Hippocampal formation (tissue), 2 donors: ENCODE measurements at places on chromosomes 5 and 9.

DNA sequence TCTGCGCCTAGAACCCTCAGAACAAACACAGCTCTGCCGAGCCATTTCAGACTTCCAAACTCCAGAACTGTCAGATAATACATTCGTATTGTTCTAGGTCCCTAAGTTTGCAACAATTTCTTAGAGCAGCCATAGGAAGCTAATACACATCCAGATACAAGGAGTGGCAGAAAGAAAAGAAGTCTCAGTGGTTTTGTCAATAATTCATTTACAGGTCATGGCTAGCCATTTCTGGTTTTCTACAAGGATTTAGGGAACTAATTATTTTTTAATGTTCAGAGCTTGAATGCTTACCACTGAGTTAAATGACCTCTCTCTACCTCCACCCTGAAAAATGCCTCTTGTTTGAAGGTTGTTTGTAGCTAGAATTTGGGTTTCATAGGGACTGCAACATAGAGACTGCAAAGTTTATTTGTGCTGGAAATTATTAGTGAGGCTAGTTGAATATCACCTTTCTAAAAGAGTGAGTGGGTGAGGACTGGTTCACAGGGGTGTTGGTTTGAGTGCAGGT, 15.5 kb upstream of the ERMP1 start:
- no peak for DNase-seq

DNA sequence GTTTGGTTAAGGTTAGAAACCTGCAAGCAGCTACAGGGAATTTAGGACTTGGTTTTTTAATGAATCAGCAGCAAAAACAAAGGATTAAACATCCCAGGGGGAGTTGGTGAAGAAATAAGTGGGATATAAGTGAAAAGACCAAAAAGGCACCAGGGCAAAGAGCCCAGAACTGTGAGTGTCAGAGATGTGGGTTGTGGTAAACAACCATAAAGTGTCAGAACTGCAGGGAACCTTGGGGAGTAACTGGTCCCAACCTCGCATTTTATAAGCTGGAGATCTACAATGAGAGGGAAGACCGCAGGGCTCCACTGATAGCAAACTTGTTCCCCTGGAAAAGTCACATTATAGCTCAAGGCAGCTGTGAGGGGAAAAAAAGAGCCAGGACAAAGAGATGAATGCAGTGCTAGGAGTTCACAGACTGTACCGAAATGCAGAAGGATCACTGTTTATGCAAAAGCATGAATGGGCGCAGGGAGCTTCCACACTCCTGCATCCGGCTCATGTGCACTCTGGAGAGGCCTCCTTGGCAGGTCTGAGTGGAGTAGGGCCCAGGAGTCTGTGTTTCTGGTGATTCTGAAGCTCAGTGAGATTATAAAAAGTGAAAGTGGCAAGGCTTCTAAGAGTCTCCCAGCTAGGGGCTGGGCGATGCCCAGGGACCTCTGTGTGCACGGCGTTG, 156.3 kb downstream of the GOLPH3 start:
- DNase-seq = peak; percentile 4

DNA sequence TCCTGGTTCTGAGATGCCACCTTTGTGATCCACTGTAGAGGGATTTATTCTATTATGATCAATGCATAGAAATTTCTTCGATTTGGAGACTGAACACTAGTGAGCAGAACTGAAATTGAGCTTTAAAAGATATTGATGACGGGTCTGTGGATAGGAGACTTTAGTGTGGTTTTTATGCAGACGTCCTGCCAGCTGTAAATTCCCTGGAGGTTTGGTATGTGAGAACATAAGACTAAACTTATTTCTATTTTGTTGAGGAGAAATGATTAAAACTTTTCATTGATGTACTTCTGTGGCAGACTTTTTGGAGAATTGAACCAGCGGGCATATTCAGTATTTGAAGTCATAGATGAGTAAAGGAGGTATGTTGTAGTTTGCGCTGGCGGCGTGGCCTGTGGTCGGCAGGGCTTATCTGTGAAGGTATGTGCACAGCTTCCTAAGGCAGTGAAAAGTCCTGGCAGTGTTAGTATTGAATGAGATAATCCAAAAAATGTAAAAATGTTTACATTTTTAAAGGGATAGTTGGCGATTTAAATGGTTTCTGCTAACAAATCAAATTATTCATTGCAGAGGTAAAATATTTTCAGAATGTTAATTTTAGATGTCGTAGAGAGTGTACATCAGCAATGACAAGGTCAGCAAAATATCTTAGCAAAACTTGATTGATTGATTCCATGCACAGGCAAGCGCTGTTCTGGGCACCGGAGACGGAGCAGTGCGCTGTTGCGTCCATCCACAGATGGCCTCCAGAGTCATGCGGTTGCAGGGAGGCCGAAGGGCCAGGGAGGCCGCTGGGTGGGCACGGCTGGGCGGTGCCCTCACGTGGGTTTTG, 20.4 kb downstream of the TENT4A start:
- no peak for DNase-seq

GRCh38 chr9:109717342-109717741, 62.7 kb upstream of the PALM2AKAP2 start:
- DNase-seq = no peak

DNA sequence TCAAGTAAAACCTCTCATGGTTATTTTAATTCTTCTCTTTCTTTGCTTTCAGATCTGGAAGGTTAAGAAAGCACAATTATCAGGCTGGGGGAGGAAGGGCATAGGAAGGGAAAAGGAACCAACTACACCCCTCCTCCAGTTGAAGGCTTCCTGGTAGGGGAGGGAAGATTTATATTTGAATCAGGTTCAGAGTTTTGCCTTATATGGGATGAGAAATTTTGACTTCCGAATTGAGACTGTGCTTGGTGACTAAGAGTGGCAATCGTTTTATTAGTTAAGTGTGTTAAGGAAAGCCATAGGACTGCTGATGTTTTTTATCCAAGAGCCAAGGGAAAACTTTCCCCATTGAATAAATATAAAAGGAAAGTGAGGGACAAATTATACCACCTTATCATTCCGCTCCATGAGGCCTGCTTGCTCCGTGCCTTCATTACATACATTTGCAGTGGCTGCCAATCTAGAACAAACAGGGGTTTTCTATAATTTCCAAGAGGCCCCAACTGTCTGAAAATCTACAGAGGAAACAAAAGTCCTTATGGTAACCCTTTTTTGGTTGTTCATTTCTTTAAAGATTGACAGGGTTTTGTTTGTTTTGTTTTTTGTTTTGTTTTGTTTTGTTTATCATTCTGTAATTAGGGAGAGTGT, 115.7 kb upstream of the EPB41L4A start:
- DNase-seq = no peak

DNA sequence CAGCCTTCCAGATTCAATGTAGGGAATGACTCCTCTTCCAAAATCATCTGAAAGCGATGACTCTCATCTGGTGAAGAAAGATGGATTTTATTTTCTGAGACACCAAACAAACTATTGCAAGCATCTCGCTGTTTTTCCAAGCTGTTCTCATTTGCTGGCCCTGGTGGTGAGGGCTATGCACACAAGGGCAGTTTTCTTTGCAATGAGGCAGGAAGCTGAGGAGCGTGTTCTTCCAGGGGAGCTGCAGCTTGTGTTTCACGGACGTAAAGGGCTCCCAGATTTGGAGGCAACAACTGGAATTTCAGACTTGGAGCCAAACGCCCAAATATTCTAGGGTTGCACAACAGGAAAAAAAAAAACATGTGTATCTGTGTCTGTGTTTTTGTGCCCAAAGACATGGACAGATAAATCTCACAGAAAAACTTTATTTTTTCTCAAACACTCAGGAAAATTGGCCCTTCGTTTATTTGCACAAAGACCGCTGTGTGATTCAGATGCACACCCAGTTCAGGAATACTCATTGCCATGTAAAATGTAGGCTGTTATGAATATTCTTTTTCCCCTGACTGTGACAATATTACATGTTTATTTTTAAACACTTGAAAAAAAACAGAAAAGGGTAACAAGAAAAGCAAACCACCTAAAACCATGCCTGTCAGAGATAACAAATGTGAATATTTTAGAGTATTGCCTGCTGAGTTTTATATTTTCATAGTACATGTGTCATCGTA, 151.3 kb downstream of the GAS1 start:
- no peak for DNase-seq

DNA sequence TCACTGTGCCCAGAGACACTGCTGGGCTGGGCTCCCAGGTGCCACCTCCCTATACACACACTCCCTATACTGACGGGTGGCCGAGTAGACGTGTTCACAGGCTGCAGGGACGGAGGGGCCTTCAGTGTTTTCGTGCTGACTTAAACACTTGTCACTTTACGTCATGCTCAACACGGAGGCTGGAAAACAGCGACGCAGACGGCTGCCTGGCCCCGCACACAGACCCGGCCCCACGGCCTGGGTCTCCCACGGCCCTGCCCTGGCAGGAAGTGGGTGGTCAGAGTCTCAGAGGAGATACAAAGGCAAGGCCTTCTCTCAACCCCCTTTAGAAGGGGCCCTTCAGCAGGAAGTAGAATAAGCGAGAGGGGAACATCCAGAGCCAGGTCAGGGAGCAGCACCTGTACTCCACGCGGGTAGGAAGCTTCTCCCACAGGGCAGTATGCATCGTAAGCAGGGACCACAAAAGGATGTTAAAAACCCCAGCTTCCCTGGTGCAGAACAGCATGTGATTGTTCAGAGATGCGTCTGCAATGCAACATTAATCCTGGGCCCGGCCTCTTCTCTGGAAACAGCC, 11.9 kb upstream of the TBC1D9B start:
- DNase-seq = no peak

GRCh38 chr5:15951550-15951949, 228.0 kb downstream of the MARCHF11 start:
- no peak for DNase-seq

GRCh38 chr9:126842977-126843799, 17.3 kb upstream of the ZBTB34 start:
- DNase-seq = peak; percentile 57

- no peak for DNase-seq
These were observed 63.5 kb downstream of the CEMIP2 start for GRCh38 chr9:71704796-71705195.

- DNase-seq = no peak
These were observed 1095.7 kb upstream of the DMAC1 start for GRCh38 chr9:8895106-8895860.

- DNase-seq = no peak
These were observed 156.2 kb downstream of the PPP2R2B start for GRCh38 chr5:146722361-146722779.

DNA sequence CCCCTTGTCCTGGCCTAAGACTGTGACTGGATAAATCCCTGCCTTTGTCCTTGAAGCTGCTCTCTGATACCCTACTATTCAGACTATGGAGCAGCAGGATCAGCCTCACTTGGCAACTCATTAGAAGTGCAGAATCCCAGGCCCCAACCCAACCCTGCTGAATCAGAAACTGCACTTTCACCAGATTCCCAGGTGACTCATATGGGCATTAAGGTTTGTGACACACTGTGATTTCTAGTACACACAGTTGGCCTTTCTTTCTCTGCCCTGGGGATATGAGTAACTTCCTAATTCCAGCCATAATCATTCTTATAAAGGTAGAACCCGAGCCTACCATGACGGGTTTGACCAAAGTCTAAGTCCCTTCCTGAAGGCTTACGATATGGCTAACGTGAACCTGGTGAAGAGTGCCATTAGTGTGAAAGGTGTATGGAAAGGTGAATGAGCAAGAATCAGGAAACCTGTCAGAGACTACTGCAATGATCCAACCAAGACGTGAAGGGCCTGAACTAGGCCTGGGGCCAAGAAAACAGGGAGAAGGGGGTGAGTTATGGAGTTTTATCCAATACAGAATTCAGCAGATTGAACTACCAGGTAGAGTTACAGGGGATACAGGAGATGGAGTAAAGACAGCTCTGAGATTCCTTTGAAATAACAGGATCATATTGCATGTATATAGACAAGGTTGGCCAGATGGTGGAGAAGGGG, 533.0 kb downstream of the BNC2 start:
- no peak for DNase-seq

DNA sequence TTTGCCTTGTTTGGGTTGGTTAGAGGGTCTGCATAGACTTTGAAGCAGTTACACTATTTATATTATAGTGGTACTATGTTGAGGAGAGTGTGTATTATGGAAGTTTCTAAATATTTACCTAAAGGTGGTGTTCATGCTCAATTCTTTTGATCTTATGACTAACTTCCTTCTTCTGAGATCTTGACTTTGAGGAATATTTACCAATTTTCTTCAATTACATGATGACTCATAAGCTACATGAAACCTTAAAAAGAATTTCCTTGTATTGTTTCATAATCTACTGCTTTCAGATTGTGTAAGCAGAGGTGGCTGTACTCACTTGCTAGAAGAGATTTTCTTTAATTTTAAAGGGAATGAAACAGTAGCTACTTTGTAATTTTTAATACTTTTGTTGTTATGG, 276.1 kb downstream of the TAF11L14 start:
- DNase-seq = no peak

- DNase-seq = no peak
These were observed 7.6 kb upstream of the LCN15 start for GRCh38 chr9:136771907-136772415.

DNA sequence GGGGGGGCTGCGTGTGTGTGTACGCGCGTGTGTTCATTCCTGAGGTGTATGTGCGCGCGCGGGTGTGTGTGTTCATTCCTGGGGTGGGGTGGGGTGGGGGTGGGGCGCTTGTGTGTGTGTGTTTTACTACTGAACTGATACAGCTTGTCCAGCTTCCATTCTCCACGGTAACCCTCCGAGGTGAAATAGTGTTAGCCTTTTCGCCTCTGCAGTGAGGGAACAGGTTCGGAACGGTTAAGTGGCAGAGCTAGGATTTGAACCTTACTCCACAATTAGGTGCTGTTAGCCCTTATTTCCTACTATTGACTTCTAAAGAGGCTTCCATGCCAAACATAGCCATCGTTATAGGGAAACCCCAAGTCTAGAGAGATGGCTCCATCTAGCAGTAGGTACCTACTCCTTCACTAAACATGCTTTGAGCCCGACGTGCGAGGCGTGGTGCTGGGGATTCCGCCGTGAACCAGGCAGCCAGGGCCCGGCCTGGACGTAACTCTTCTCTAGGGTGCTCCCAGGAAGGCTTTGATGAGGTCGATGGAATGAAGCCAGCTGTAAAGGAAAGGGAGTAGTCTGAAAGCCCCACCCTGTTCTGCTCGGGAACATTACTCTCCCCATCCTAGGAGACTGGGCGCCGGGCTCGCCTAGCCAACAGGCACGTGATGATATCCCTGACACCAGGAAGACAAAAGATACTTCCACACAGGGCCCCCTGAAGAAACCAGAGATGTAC, 782 bp upstream of the SKP1 start:
- DNase-seq = no peak

DNA sequence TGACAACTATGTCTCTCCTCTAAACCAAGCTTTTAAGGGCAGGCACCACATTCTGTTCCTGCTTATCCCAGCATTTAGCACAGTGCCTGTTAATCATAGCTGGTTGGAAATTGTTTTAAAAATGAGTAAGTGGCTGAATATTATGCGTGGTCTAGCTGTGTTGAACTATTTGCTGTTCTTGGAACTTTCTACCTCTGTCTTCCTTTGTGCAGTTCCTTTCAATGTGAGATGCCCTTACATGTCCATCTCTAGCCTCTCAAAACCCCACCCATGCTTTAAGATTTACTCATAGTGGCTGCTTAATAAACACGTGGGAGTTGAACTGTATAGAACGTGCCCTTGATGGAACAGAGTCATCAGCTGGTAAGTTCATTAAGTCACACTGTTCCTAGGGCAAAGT, 34.5 kb downstream of the C9orf57 start:
- DNase-seq = no peak

GRCh38 chr9:87004016-87004415, 56.7 kb upstream of the GAS1 start:
- DNase-seq = no peak

GRCh38 chr5:127112347-127112864, 39.1 kb upstream of the C5orf63 start:
- no peak for DNase-seq
